ENCODE measurements at places on chromosomes 2 and 18. TPM values are rescaled to one million over a fixed set of nuclear protein-coding genes. Genes with fewer than 3 reads are reported as not detected.

Gene RAPGEF4
- 16.1 TPM for total RNA-seq

Gene UPP2
- total RNA-seq, result 0.28 TPM

Gene KLHL29
- total RNA-seq, result 4.8 TPM

Gene PLCD4
- total RNA-seq, result 2.4 TPM

Gene ESPNL
- not detected for total RNA-seq

Gene RUFY4
- not detected for total RNA-seq

Gene CPS1
- total RNA-seq, result 0.29 TPM

Gene ACMSD
- total RNA-seq, result not detected

Gene KLHL14
- 2.6 TPM for total RNA-seq

Gene ARHGAP25
- 6.5 TPM for total RNA-seq

Gene DUSP2
- 2.6 TPM for total RNA-seq

GRCh38 chr18:59035591-59035990 lies 104.1 kb upstream of the SEC11C start:
- DNase-seq, result no peak
- H3K36me3 ChIP-seq, result no peaks in the 10 kb centered on the region
- H3K27me3 ChIP-seq, result no peaks in the 10 kb centered on the region
- H3K4me3 ChIP-seq, result no peak overlapping the region

- no peak overlapping the region for H3K4me3 ChIP-seq
- no peak overlapping the region for H3K27ac ChIP-seq
- H3K36me3 ChIP-seq, result no peaks in the 10 kb centered on the region
- H3K27me3 ChIP-seq, result no peaks in the 10 kb centered on the region
- DNase-seq, result no peak
- H3K4me1 ChIP-seq, result peaks cover 10% of the 10 kb centered on the region
Measured at GRCh38 chr2:177217247-177217843, 4.8 kb downstream of the HNRNPA3 start.

GRCh38 chr2:24491542-24492420 lies 727 bp downstream of the NCOA1 start:
- no peaks in the 10 kb centered on the region for H3K4me1 ChIP-seq
- H3K27ac ChIP-seq, result peak overlapping the region; percentile 96
- peak; percentile 59 for DNase-seq
- H3K4me3 ChIP-seq, result peak overlapping the region; percentile 67

DNA sequence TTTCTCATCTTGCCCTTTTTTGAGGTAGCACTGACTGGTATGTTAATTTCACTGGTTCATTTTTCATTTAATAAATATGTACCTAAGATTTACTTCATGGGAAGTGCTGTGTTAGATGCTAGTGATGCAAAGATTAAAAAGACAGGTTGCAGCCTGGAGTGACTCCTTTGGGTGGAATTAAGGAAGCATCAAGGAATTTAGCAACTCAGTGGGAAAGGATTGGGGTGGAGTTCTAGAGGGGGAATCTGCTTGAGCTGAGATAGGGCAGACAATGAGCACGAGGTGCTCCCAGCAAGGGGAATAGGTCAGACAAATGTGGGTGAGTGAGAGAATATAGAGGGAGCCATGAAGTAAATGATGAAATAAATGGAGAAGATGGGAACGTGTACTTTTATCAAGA lies 57.0 kb downstream of the LYPD6 start:
- no peak overlapping the region for H3K27ac ChIP-seq
- H3K4me3 ChIP-seq, result no peak overlapping the region

- H3K27me3 ChIP-seq, result no peaks in the 10 kb centered on the region
- peaks cover 4% of the 10 kb centered on the region for H3K4me1 ChIP-seq
- DNase-seq, result no peak
Measured at GRCh38 chr2:62760555-62760954, 55.0 kb downstream of the EHBP1 start.

DNA sequence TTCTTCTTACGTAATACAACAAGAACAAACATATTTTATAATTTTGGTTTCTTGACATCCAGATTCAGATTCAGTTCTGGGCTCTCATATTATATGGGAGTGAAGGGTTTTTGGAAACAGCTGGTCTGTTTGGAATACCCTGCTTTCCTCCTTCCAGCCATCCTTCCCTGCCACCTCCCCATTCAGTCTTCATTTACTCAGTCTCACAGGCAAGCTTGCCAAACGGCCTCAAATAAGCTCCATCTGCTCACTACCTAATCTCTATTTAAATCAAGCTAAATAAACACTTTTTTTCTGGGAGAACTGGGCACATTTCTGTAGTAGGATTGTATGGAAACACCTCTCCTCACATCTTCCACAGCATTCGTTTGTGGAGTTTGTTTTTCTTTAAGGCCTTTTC lies 147.5 kb downstream of the RND3 start:
- H3K27ac ChIP-seq, result no peak overlapping the region
- H3K4me3 ChIP-seq, result no peak overlapping the region
- no peaks in the 10 kb centered on the region for H3K4me1 ChIP-seq
- DNase-seq, result no peak
- H3K36me3 ChIP-seq, result no peaks in the 10 kb centered on the region

- H3K27ac ChIP-seq, result no peak overlapping the region
- H3K27me3 ChIP-seq, result no peaks in the 10 kb centered on the region
- DNase-seq, result no peak
- no peaks in the 10 kb centered on the region for H3K36me3 ChIP-seq
- H3K4me3 ChIP-seq, result no peak overlapping the region
Measured at GRCh38 chr18:74477771-74478170, 18.4 kb upstream of the CNDP2 start.

DNA sequence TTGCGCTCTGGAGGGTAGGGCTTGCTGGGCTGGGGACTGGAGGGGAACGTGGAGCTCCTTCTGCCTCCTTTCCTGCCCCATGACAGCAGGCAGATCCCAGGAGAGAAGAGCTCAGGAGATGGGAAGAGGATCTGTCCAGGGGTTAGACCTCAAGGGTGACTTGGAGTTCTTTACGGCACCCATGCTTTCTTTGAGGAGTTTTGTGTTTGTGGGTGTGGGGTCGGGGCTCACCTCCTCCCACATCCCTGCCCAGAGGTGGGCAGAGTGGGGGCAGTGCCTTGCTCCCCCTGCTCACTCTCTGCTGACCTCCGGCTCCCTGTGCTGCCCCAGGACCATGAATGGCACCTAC lies 4.3 kb downstream of the GPR35 start:
- H3K27me3 ChIP-seq, result no peaks in the 10 kb centered on the region
- H3K4me3 ChIP-seq, result no peak overlapping the region
- no peaks in the 10 kb centered on the region for H3K36me3 ChIP-seq
- H3K27ac ChIP-seq, result no peak overlapping the region

DNA sequence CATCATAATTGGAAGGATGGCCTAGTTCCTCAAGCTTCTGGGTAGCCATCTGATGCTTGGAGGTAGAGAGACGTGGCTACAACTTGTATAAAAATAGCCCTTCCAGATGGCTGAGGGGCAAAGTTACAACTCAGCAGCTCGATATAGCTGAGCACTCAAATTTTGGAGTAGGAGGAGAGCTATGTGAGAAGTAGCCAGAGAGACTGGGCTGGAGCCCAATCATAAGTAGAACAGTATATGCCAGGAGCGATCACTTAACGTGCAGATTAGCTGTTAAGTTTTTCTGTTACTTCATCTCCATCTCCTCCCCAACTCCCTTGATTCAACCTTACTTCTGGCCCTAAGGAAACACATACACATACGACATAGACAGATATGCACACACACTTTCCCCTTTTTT lies 28.8 kb downstream of the CNRIP1 start:
- no peaks in the 10 kb centered on the region for H3K36me3 ChIP-seq
- no peaks in the 10 kb centered on the region for H3K27me3 ChIP-seq
- no peak overlapping the region for H3K4me3 ChIP-seq
- H3K27ac ChIP-seq, result no peak overlapping the region
- no peak for DNase-seq

DNA sequence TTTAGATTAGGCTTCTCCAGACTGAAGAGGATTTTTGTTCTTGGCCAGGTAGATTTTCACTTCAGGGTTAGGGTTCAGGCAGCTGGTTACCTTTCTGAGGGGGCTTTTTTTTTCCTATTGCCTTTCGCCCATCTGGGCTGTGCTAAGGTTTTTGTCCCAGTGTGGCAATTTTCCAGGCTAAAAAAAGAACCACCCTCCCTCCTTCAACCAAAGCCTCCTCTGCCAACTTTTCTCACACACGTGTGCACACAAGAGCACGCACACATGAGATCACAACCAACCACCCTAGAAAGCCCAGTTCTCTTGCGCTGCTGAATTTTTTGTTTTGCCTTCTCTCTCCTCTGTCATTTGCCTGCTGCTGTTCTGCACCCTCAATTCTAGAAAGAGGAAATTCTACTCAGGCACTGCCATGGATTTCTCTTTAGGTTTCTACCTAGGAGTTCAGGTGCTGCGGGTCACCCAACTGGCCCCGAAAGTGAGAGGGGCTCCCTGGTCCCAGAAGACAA lies 8.5 kb upstream of the CXCR4 start:
- H3K4me1 ChIP-seq, result no peaks in the 10 kb centered on the region
- no peak overlapping the region for H3K4me3 ChIP-seq
- no peak overlapping the region for H3K27ac ChIP-seq
- H3K36me3 ChIP-seq, result no peaks in the 10 kb centered on the region

DNA sequence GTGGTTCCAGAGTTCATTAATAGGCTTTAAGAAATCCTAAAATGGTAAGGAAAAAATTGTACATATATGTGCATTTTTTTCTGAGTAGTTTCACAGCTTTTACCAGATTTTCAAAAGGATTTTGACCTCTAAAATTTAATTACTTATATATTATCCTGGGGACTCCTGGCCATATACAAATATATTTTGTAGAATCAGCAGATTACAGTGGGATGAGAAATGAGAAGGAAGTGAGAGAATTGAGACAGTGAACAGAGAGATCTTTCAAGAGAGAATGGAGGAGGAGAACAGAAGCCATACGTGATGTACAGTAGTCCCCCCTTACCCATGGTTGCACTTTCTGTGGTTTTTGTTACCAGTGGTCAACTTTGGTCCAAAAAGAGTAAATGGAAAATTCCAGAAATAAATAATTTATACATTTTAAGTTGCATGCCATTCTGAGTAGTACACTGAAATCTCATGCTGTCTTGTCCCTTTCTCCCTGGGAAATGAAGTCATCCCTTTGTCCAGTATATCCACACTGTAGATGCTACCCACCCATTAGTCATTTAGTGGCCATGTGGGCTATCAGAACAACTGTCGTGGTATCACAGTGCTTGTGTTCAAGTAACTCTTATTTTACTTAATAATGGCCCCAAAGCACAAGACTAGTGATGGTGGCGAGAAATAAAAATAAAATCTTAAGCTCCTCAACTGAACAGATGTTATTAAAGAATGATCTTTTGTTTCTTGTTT lies 130.4 kb upstream of the MYO3B start:
- no peaks in the 10 kb centered on the region for H3K36me3 ChIP-seq
- no peaks in the 10 kb centered on the region for H3K4me1 ChIP-seq
- H3K27ac ChIP-seq, result no peak overlapping the region
- H3K27me3 ChIP-seq, result no peaks in the 10 kb centered on the region

- DNase-seq, result no peak
- H3K27me3 ChIP-seq, result no peaks in the 10 kb centered on the region
- H3K4me1 ChIP-seq, result no peaks in the 10 kb centered on the region
- no peak overlapping the region for H3K4me3 ChIP-seq
- no peaks in the 10 kb centered on the region for H3K36me3 ChIP-seq
Measured at GRCh38 chr2:45477546-45477945, 133.5 kb downstream of the SRBD1 start.

GRCh38 chr2:55157474-55157884 lies 74.6 kb downstream of the CLHC1 start:
- H3K27ac ChIP-seq, result peak overlapping the region; percentile 68
- no peaks in the 10 kb centered on the region for H3K36me3 ChIP-seq

DNA sequence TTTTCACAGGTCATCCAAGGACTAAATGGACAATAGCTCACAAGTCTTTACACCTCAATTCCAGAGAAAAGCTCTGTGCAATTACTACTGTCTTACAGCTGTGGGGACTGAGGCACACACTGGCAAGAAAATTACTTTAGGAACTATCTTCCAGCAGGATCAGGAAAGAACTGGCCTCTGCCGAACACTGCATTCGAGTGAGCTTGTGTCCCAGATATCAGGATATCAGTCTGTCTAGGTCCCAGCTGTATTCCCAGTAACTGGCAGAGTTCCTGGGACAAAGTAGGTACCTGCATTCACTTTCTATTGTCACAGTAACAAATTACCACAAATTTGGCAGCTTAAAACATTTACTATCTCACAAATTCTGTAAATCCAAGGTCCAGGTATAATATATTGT lies 183.7 kb downstream of the IRS1 start:
- no peak overlapping the region for H3K4me3 ChIP-seq
- DNase-seq, result no peak
- no peak overlapping the region for H3K27ac ChIP-seq

GRCh38 chr2:135850892-135851668 lies 14.1 kb upstream of the LCT start:
- H3K27me3 ChIP-seq, result no peaks in the 10 kb centered on the region
- H3K4me3 ChIP-seq, result no peak overlapping the region
- no peaks in the 10 kb centered on the region for H3K36me3 ChIP-seq
- DNase-seq, result no peak

GRCh38 chr2:43513796-43514195 lies 82.0 kb downstream of the THADA start:
- H3K4me3 ChIP-seq, result no peak overlapping the region
- peaks cover 5% of the 10 kb centered on the region for H3K4me1 ChIP-seq
- peak overlapping the region; percentile 35 for H3K27ac ChIP-seq
- no peaks in the 10 kb centered on the region for H3K36me3 ChIP-seq
- H3K27me3 ChIP-seq, result no peaks in the 10 kb centered on the region
- DNase-seq, result no peak

- H3K4me3 ChIP-seq, result no peak overlapping the region
- no peaks in the 10 kb centered on the region for H3K36me3 ChIP-seq
- no peaks in the 10 kb centered on the region for H3K4me1 ChIP-seq
- no peaks in the 10 kb centered on the region for H3K27me3 ChIP-seq
- H3K27ac ChIP-seq, result no peak overlapping the region
- DNase-seq, result no peak
Measured at GRCh38 chr2:61291851-61292575, 130.0 kb downstream of the C2orf74 start.

DNA sequence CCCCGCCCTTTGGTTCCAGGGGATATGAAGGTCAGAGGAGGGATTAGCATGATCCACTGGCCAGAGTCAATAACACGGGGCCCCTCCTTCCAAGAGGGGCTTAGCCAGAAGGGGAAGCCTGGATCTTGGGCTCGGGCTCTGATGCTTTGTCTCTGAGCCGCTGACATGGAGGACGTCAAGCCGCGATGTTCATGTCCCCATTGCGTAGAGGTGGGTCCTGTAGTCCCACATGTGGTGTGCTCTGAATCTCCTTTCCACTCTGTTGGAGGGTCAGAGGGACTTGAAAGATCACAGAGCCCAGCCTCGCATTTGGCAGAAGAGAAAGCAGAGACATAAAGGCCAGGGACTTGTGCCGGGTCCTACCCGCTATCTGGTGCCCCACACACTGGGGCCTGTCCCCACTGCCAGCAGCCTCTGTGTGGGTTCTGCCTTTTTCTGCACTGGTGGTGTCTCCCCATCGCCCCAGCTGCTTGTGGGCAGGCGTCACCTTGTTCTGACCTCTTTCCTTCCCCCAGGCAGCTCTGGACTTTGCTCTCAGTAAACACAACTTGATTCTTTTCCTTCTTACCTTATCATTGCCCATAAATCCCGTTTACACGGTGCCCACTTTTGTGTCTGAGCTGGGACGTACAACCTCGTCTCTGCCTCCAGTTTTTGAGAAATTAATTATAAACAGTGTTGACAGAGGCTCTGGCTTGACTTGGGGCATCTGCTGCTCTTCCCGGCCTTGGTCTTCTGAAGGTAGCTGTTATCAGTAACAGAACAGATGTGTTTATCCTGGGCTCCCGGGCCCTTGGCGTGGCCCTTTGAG lies 48.8 kb downstream of the SH3BP4 start:
- no peak overlapping the region for H3K4me3 ChIP-seq
- peak overlapping the region; percentile 67 for H3K27ac ChIP-seq
- no peaks in the 10 kb centered on the region for H3K36me3 ChIP-seq
- DNase-seq, result no peak

GRCh38 chr18:43139288-43139946 lies 23.9 kb upstream of the RIT2 start:
- no peak overlapping the region for H3K4me3 ChIP-seq
- no peak overlapping the region for H3K27ac ChIP-seq
- no peaks in the 10 kb centered on the region for H3K4me1 ChIP-seq
- DNase-seq, result no peak
- H3K36me3 ChIP-seq, result no peaks in the 10 kb centered on the region
